NCI-H226 (cell line): ENCODE measurements at places on chromosomes 4 and X.

GRCh38 chr4:10750714-10751113 is 66.1 kb upstream of the CLNK start:
- DNase-seq, result no peak

DNA sequence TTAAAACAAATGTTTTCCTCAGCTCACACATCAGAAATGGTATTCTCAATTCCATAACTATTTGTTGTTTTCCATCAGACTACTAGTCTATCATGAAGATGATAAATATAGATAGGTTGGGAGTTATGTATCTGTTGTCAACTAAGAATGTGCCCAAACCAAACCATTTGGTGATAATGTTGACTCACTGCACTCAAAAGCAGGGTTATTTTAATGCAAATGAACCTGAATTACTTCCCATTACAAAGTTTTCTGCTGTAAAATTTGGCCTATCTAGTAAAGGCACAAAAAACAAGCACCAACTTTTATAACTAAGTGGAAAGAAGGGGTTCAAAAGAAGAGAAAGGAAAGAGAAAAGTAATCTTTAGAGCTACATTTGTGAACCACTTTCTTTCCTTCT is 93.5 kb downstream of the TBCK start:
- no peak for DNase-seq

DNA sequence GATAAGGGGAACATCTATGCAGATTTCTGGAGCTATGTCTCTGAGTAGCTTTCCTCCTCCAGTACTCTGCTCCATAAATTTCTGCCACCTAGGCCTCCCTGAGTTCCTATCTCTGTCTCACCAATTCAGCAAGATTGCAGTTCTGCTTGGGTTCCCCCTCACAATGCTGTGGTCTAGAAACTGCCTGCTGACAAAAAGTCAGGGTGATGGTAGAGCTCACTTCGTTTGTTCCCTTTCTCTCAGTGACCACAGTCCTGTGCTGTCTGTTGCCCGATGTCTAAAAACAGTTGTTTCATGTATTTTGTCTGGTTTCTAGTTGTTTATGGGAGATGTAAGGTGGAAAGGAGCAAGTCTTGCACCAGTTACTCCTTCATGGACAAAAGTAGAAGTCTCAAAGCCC is 41.1 kb downstream of the AMMECR1 start:
- DNase-seq, result no peak

DNA sequence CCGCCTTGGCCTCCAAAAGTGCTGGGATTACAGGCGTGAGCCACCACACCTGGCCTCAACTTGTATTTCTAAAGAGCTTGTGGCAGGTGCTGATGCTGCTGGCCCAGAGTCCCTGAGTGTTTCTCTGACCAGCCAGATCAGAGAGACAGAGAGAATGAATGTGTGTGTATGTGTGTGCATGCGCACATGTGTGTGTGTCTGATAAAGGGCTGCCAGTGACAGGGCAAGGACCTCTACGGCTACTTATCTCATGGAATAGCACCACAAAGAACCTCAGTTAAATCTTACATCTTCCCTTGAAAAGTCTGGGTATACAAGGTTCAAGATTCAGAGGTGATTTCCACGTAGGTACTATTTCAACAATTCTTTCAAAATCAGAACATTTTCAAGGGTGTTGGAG is 86.0 kb downstream of the SCD5 start:
- DNase-seq, result no peak

DNA sequence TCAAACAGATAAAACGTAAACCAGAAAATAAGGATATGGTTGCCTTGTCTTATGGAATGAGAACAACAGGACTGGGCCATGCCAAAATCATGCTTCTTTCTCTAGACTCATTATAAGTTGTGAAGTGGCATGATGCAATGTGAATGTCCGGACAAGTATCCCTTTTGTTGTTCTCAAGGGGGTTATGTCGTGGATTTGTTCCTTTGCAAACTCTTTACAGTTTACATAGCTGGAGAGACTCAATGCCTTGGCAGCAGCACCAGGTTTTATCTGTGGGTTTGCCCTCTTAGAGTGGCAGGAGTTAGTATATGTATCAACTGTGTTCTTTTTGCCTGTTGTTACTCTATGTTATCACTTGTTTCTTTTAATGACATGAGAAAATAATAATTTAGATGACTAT is 41.4 kb downstream of the SPRY1 start:
- DNase-seq, result no peak

DNA sequence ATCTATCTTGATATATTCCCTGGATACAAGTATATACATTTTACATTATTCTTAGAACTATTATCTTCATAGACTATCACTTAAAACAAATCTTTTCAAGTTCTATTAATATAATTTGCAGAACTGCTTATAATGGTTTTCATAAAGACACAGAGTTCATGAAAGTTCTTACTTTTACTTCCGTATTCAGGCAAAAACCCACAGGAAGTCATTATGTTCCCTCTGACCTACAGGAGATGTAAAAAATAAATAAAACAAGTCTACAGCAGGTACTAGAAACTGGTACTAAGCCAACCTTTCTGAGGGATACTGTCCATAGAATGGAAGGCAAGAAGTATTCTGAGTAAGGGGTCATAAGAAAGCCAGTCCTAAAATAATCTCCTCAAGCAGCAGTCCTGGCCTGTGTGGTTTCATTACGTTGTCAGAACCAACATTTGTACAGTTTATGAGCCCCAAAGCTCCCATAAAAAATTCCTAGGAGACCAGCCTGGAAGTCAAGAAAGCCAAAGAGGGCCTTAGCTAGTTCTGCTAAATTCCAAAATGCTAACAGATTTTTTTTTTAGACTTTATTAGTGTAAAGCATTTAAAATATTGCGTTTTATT is 68.6 kb downstream of the CAMK2D start:
- DNase-seq, result no peak

DNA sequence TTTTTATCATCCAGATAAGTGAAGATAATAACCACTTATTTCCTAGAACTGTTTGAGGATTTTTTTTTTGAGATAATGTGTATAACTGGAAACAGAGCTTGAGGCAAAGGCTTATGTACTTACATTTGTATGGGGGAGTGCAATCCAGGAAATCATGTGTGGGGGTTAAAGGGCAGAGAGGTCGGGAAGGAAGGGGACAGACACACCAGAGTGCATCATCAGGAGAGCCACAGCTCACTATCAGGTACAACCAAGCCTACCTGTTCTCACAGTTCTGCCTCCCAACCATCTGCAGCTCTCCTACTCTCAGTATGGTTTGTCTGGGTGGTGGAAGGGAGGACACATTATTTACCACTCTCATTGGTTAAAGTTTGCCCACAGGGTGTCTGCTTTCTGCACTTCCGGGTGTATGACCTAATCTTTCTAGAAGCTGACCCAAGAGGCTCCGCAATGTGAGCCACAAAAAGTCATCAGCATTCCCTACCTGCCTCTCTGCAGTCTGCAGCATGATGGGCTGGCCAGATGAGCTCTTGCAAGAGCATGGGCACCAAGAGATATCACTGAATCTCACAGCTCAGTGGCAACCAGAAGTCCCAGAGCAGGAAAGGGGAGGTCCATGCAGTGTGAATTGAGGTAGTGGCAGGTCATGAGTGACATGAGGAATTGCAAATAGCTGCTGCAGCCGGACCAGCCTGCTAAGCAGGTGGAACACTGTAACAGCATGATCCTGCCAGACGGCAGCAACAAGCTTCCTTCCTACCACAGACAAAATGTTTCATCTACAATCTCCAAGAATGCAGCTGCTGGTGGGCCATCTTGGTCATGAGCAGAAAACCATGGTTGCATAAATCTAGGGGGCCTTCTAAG is 36.9 kb upstream of the SPRY1 start:
- no peak for DNase-seq

- no peak for DNase-seq
Measured at GRCh38 chrX:80807606-80807991, 2.1 kb downstream of the BRWD3 start.

DNA sequence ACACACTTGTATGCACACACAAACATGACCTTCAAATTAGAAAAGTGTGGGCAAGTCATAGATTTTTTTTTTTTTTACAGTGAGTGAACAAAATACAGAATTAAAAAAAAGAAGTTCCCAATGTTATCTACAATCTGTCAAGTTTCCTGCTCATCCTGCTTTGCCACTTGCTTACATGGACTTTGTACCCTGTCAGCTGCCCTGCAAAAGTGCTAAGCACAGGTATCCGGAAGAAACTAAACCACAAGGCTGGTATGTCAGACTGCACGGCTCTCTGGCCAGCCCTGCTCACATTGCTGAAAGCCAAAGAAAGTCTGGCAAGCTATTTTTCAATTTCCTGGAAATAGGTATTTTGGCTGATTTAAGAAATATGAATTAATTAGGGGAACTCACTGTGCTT is 38.9 kb upstream of the BCLAF3 start:
- no peak for DNase-seq

DNA sequence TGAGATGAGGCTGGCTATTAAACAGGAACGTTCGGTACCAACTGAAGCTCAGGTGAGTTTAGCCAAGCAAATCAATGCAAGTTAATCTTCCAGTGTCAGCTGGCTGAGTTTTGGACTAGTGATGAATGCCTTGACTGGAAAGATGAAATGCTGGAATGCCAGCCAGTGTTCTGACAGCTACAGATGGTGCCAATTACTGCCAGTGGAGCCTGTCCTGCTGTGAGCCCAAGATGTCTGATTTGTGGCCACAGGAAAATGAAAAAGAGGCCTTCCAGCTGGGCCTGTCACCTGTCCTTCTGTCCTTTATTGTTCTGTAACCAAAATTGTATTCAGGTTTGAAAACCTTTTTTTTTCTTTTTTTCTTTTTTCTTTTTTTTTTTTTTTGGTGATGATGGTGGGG is 223.1 kb downstream of the AFF2 start:
- no peak for DNase-seq

DNA sequence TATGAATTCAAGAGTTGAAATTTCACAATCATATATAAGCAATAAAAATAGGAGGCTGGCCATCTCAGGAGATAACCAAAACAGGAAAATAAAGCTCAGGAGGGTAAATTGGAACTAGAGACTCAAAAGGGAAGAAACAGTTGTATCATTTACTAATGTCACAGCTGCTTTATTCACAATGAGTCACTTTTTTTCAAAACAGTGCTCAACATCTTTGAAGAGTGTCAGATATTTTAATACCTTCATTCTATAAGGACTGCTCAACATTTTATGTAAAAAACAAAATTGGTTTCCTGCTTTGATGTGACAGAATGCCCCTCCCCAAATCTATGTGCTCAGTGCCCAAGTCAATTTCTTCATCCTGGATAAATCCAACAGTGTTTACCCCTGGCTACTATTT is 97.7 kb downstream of the DDX60 start:
- DNase-seq, result no peak

DNA sequence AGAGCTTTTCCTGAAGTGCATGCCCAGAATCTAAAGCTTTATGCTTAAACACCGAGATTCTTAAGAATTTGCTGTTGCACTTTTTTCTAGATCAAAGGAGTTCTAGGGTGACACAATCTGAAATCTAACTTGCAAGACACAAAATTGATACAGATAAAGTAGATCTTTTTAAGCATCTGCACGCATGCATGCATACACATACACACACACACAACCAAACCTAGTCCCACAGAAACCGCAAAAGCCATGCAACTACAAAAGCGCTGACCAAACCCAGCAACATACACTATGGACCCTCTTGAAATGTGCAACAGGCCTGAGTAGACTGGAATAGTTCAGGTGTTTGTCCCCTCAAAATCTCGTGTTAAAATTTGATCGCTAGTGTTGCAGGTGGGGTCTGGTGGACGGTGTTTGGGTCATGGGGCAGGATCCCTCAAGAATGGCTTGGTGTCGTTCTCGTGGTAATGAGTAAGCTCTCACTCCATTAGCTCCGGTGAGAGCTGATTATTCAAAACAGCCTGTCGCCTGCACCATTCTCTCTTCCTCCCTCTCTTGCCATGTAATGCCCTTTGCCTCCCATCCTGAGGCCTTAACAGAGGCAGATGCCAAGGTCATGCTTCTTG is 52.7 kb downstream of the IRF2 start:
- DNase-seq, result no peak

- no peak for DNase-seq
Measured at GRCh38 chr4:99827454-99827853, 10.8 kb downstream of the DAPP1 start.

DNA sequence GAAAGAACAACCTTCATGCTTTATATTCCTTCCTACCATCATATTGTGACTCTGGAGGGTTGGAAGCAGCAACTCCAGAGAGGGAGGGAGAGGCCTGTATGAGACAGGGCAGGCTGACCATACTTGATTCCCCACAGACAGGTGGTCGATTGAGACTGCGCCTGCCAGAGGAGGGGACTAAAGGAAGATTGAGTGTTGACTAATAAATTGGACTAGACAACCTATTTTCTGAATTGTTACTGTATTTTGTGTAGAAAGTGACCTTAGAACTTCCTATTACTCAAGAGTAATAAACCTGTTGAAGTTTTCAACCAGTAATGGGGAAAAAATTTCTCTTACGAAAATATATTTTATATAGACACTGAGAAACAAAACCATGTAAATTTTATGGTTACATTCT is 301.5 kb downstream of the INPP4B start:
- DNase-seq, result no peak

- DNase-seq, result no peak
Measured at GRCh38 chrX:150529587-150529986, 38.8 kb upstream of the MTM1 start.

DNA sequence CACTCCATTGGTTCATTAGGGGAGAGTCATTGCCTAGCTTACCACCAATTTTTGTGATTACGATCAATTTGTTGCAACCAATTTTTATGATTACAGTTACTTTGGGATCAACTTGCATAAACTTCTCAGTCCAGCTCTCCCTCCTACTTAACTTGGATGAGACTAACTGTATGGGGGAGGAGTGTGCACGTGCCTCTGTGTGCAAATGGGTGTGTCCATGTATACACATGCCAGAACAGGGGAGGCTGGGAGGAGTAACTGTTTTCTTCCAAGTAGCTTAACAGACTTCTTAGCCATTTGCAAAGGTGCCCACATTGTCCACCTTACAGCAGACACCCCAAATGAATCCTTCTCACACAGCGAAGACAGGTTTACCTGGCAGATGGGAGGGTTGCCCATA is 117.7 kb upstream of the VCX3B start:
- DNase-seq, result no peak

GRCh38 chrX:53813670-53814440 is 127.3 kb upstream of the HUWE1 start:
- DNase-seq, result no peak

GRCh38 chrX:113369056-113369455 is 528.4 kb upstream of the AMOT start:
- no peak for DNase-seq

DNA sequence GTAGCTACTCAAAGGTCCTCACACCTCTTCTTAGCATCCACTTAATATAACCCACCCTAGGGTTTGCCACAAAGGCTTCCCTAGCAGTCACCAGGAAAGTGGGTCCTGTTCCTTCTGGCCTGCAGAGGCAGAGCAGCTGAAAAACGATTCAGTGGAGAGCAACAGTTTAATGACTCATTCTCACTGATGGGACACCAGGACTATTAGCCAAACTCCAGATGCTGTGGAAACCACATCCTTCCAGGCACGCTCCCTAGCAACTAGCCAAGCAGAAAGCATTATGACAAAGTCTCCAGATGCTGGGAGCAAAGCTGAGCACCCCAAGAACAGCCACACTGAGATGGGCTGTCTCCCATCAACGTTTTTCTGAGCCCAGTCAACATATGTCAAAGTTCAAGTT is 30.3 kb upstream of the UTP14A start:
- DNase-seq, result peak; percentile 2

- peak; percentile 35 for DNase-seq
Measured at GRCh38 chr4:30753316-30753715, 33.1 kb downstream of the PCDH7 start.
